EH (cell line): ENCODE measurements at places on chromosomes 2 and 18.
A peak's percentile ranks its signal among the peaks of the same experiment; 100 is the strongest.

GRCh38 chr2:9217838-9218770 lies 11.5 kb downstream of the ASAP2 start:
- DNase-seq: peak; percentile 30

DNA sequence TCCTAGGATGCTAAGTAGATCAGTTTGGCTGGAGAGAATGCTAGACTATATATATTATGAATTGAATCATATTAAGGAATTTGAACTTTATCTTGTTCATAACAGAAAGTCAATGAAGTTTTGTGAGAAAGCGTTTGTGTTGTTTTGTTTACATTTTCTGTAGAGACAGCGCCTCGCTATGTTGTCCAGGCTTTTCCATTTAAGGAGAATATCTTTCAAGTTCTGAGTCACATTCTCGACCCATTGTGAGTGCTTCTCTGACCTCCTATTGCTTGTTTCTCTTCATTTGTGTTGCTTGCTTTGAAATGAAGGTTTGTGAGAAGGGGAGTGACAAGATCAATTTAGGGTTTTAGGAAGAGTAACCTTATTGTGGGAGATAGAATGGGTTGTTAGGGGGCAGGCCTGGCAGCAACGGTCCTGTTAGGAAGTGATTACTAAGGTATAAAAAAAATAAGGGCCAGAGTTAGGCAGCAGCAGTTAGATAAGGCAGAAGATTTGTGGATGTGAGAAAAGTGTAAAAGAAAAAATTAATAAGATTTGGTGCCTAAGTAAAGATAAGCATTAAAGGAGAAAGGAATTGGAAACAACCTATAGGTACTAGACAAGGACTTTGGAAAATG lies 47.6 kb upstream of the ACVR1 start:
- no peak for DNase-seq

- DNase-seq: peak; percentile 6
These were observed 236.8 kb downstream of the SATB2 start for GRCh38 chr2:199220920-199221319.

DNA sequence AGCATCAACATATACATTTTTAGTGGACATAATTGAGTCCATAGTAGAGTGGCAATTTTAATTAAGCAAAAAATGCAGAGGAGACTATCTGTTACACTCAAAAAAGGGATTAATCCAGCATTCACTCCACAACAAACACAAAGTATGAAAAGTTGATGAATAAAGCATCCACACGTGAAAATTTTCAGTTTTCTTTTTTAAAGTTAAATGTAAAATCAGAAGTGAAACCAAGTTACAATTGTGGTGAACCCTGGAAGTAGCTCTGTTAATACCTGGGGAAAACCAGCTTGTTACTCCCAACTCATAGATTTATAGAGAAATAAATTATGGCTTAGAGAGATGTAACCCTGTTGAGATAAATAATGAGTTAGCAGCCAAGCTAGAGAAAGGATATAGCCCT lies 807.8 kb downstream of the TRIB2 start:
- DNase-seq: no peak

- peak; percentile 75 for DNase-seq
These were observed 15.5 kb upstream of the DUSP19 start for GRCh38 chr2:183063083-183063482.

DNA sequence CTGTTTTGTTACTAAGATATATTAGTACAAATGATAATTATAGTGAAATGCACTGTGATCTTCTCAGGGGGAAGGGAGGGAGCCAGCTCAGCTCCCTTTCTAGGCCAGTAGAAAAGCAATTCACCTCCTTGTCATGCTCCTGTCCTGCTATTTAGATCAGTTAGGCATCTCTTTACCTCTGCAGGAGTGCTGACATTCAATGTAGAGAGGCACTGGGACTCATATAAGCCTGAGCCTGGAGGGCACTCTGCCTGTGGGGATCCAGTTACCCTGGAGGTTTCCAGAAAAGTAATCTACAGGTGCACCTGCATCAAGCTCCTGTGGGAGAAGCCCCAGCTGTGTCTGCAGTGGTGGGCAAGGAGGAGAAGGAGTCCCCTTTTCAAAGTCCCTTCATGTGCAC lies 277.0 kb downstream of the CPS1 start:
- DNase-seq: no peak

- DNase-seq: no peak
These were observed 92.8 kb upstream of the TAF1B start for GRCh38 chr2:9750224-9751215.

DNA sequence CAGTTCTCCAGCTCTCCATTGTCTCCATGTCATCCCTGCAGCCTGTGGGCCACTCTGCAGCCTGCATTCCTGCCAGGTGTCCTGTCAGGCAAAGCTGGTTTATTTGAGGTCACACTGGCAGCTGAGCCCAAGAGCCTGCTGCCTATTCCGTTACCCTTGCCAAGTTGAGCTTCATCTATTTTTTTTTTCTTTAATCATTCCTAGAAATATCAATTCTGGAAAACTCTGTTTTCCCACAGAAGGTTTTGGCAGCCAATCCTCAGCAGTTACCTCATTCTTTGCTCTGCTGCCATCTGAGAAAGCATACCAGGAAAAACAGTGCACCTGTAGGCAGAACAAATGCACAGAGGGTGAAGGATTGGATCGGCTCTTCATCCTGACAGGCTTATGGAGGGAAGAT lies 411.0 kb upstream of the ACVR2A start:
- no peak for DNase-seq

- DNase-seq: no peak
These were observed 15.5 kb downstream of the CCT7 start for GRCh38 chr2:73249636-73250035.

DNA sequence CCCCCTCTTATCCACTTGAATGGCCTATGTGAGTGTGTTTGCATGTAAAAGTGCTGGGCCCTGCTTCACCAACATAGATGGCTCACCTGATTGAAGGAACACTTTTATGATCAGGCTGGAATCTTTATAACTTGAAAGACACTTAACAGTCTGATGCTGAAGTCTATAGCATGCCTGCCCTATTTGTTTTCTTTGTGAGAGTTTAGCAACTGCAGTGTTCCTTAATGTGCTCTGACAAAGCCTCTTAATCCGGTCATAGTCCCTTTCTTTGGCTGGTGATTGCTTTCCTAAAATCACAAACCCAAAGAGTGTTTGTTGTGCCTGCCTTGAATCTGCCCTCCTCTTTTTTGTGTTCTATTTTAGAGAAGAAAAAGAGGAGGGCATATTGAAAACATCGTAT lies 1382.8 kb upstream of the CELF4 start:
- DNase-seq: no peak

GRCh38 chr2:182187130-182187529 lies 201.5 kb downstream of the PPP1R1C start:
- DNase-seq: no peak

- DNase-seq: peak; percentile 36
These were observed 47.9 kb downstream of the HADHB start for GRCh38 chr2:26292646-26293045.

DNA sequence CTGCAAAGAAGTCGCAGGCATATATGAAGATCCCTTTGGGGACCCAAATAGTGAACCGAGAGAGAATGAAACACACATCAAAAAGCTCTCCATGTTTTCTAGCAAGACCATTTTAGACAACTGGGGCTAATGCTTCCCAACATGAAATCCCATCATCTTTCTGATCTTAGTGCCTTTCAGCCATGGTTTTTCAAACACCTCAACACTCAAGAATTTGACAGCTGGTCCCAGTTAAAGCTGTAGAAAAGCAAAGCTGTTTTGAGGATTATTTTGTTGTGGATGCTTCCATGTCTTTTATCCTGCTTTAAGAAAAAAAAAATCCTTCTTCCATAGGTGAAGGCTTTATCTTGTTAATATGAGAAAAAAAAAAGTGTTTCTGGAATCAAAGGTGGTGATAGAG lies 259.1 kb downstream of the STK39 start:
- DNase-seq: peak; percentile 5

DNA sequence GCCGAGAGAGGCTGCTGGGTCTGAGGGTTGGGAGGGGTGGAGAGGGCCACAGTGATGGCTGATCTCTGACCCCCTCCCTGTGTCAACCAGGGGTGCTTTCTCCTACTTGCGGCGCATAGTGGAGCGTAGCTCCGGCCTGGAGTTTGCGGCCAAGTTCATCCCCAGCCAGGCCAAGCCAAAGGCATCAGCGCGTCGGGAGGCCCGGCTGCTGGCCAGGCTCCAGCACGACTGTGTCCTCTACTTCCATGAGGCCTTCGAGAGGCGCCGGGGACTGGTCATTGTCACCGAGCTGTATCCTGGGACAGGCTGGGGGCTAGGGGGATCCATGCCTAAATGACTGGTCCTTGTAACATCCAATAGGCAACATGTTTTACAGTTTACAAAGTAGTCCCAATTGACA lies 20.9 kb upstream of the GMPPA start:
- DNase-seq: no peak

- no peak for DNase-seq
These were observed 44.4 kb downstream of the CERS6 start for GRCh38 chr2:168500516-168500915.

DNA sequence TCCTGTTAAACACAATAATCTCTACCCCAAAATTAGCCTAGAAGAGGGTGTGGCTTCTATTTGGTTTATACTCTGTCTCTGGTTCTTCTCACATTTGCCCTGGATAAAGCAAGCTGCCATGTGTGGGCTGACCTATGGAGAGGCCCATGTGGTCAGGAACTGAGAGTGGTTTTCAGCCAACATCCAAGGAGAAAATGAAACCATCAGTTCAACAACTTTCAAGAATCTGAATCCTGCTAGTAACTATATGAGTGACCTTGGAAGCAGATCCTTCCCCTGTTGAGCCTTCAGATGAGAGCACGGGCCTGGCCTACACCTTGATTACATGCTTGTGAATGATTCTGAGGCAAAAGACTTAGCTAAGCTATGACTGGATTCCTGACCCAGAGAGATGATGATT lies 11.5 kb upstream of the TRIB2 start:
- DNase-seq: no peak

GRCh38 chr2:241358470-241358869 lies 2.4 kb downstream of the FARP2 start:
- DNase-seq: no peak

GRCh38 chr2:227623226-227623625 lies 5.9 kb downstream of the SCYGR4 start:
- DNase-seq: peak; percentile 79

DNA sequence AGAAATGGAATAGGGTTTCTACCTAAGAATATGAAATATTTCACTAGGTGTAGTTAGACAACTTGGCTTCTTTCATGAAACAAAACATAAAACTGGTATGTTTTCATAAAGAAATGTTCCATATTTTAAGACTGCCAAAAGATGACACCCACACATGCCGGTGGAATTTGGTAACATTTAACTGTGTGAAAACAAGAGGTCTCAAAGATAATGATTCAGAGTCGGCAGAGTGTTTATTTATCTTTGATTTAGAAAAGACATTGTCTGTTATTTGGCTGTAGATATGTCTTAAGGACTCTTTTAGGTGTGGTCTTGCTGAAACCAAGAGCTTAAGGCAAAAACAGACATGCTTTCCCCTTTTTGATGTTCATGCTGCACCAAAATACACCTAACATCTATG lies 63.5 kb upstream of the FN1 start:
- peak; percentile 79 for DNase-seq

DNA sequence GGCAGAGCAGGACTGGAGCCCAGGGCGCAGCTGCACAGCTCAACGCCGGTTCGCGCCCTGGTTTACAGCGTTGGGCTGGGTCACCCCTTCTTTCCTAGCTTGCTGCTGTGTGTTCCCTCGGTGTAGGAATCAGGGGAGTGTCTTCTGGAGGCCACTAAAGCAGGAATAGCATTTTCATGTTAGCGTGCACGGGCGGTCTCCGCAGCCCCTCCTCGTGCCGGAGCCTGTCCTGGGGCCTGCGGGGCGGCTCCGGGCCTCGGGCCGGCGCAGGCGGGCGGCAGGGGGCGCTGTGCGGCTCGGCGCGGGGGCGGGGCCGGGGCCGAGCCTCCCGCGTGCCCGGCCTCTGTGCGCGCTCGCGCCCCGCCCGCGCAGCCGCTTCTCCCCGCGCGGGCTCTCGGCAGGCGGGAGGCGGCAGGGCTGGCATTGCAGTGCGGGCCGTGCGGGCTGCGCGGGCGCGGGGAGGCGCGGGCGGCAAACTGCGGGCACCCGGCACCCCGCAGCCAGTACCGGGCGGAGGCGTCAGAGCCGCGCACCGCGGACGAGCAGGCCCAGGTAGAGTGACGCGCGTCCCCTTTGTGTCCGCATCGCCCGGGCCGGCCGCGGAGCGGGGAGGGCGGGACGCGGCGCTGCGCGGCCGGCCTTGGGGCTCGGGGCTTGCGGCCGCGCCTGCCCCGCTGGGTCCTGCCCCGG lies at the start of gene RNF144A:
Gene RNF144A, plus strand, starts transcription at position 342 of the 690 bp plus-strand sequence. CDS start 79,515 bp downstream, outside the sequence.
- DNase-seq: peak; percentile 30

DNA sequence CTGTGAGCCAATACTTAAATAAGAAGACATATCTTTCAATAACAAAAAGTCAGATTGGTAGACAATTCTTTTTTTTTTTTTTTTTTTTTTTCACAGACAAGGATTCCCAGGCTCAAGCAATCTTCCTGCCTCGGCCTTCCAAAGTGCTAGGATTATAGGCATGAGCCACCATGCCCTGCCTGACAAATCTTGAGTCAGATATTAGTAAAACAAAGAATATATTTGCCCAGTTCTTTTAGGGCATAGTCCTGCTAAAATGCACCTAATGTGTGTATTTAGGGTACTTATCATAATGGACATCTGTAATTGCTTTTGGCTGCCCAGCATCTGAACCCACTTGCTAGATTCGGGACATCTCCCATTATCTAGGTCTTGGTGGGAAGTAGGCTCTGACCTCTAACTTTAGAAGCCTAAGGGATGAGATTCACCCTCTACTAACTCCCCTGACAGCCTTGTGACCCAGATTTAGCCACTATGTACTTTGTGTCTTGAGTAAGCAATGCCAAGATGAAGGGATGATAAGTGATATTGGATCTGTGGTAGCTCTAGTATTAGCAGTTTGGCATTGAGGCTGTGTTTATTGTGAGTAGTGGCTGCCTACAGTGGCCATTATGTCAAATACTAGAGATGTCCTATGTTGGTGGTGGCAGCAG lies 18.5 kb upstream of the PSME4 start:
- DNase-seq: no peak

- DNase-seq: peak; percentile 12
These were observed 18.2 kb downstream of the BMP10 start for GRCh38 chr2:68853035-68853434.

DNA sequence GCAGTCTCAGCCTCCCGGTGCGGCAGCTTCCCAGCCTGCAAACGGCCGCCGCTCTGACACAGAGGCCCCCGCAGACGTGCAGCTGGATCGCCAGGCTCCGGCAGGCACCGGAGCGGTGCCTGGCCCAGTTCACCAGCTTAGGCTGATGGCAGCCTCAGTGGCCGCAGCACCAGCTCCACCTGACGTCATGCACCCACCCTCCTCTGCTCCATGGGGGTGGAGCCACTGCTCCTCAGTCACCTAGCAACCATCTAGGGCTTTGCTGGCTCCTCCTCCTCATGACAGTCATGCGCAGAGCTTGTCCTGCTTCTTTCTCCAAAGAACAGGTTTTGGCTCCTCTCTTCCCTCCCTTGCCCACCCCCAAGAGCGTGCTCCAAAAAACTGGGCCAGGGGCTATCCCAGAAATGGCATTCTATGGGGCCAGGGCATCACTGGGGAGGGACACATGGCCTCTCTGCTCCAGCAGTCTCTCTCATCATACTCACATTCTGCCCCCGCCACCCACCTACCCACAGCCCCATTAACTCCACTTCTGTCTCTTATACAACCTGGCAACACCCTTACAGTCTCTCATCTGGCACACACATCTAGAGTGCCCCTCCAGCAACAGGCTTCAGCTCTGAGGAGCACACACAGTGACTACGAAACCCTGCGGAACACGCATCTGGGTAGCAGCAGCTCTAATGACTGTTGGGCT lies 5.5 kb downstream of the DCTN1 start:
- peak; percentile 79 for DNase-seq

- no peak for DNase-seq
These were observed 18.6 kb downstream of the GEN1 start for GRCh38 chr2:17772532-17772931.

GRCh38 chr18:10420561-10421352 lies 33.7 kb upstream of the APCDD1 start:
- DNase-seq: peak; percentile 71
